ENCODE measurements at places on chromosomes 12 and 14.

DNA sequence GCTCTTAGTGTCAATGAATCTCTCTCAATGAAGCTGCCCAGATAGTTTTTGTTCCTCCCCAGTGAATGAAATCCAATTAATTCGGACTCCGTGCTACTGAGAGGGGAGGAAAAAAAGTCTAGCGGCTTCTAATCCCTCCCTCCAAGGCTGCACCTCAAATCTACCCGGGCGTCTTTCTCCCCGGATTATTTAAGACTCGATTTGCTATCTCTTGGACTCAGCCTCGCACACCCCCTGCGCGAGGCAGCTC is 134 bp downstream of the DUSP6 start:
- no peak for DNase-seq

GRCh38 chr14:69355607-69356281 is 42.4 kb downstream of the ERH start:
- no peak for DNase-seq

- DNase-seq = peak; percentile 77
Observed at GRCh38 chr14:69712599-69713088, 54.3 kb upstream of the SRSF5 start.

DNA sequence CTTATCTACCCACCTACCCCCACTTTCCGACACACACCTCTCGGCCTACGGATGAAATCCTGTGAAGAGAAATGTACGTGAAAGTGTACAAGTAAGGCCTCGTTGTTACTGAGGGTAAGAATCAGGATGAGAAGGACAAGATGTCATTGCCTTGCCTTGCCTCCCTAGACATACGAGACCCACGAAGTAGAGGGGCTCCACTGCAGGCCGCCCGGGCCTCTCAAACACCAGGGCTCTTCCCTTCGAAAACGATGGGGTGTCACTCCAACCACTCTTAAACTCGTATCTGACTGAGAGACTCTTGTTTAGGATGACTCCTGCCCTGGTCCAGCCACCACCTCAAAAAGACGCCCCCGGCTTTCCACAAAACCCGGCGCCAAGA is 498 bp downstream of the RACGAP1 start:
- DNase-seq = no peak

- DNase-seq = no peak
Observed at GRCh38 chr14:104935026-104935650, 10.5 kb downstream of the PLD4 start.
